ENCODE measurements at places on chromosomes 1 and 21.

- DNase-seq, result no peak
These were observed 197.7 kb downstream of the GREM2 start for GRCh38 chr1:240414237-240414636.

DNA sequence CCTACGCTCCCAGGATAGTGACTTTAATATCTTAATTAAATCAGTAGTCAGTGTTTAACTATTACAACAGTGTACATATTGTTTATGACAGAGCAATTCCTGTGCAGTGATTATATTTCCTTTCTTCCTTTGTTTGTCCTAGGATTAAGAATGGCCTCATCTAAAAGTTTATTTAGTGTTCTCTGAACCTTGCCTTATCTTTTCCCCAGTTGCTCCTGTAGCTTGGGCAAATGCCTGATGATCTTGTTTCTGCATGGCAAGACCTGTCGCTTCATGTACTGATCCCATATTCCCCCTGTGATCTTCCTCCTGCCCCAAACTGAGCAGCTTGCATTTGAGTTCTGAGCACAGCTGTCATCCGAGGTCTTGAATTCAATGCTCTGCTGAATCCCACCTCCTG is 69.1 kb upstream of the STUM start:
- DNase-seq, result no peak

DNA sequence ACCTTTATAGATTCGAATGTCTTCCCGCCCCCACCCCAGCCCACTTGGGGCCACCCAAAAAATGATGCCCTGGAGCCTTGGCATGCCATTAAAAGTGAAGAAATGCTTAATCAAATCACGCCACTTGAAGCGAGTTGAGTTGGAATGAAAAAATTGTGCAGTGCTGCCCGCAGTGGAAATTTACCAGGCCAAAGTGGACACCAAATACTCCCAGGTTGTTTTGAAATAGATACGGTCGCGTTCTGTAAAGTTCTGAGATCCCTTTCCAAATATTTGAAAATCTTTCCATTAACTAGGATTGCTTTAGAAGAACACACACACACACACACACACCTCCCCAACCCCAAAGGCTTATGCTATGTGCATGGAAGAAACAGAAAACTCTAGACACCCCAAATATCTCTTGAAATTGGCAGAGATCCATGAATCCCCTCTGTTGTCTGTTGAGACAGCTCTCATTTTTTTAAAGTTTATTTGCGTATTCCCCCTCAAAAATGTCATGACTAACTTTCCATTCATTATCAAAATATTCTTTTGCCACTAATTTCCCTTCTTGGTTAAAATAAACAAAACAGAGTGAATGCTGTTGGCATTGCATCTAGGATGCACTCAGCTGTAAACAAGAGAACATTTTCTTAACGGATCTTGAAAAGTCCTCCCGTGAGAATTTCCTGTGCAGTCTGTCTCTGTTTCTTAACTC is 142.3 kb upstream of the KCNE2 start:
- no peak for DNase-seq

DNA sequence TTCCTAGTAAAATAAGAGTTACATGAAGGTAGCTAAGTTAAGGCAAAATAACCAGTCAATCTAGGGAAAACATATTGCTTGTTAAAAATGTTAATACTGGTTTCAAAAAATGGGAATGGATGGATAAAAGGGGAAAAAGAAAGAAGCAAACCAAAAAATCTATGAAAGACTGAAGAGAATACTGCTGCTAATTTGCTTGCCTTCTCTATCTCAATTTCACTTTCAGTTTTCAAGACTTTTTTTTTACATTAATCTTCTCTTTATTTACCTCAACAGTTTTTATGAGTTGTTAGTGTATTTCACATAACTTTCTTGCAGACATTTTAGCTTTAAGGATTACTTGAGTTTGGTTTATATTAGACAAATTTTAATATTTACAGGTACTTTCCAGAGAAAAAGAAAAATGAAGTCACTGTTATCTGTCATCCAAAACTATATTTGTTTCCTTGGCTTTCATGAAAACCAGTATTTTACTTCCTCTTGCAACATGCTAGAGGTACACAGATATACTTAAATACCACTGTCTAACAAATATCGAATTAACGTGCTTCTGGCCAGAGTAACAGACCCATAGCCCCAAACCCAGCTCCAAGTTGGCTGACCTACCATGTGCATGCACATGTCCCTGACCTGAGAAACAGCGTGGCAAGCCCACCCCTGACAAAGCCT is 70.7 kb downstream of the COL24A1 start:
- DNase-seq, result no peak

GRCh38 chr1:19101244-19101643 is 108.8 kb downstream of the UBR4 start:
- DNase-seq, result no peak

- DNase-seq, result no peak
These were observed 12.1 kb upstream of the GBP6 start for GRCh38 chr1:89351597-89352311.
